Panc1 (cell line): ENCODE measurements at places on chromosomes 3 and 15. TPM values are rescaled to one million over a fixed set of nuclear protein-coding genes. Genes with fewer than 3 reads are reported as not detected.

Gene KLHL6
- 0.03 TPM for total RNA-seq

Gene SAMMSON
- not detected for total RNA-seq

Gene ENTPD3
- not detected for total RNA-seq

Gene SAXO2
- total RNA-seq, result 1.1 TPM

Gene PP2D1
- total RNA-seq, result not detected

Gene SUSD5
- total RNA-seq, result 16.3 TPM

Gene TAGLN3
- not detected for total RNA-seq

Gene TM4SF4
- total RNA-seq, result 0.46 TPM

Gene FETUB
- not detected for total RNA-seq

Gene TMEM212
- total RNA-seq, result not detected
